Activated CD4-positive, alpha-beta memory T cell treated with anti-CD3 and anti-CD28 coated beads, Interleukin-2, amount 10 ng/mL, durations not matched to agents 7 days and 5 days (primary cell): ENCODE measurements at places on chromosomes 4 and X. TPM values are rescaled to one million over a fixed set of nuclear protein-coding genes. Genes with fewer than 3 reads are reported as not detected.

SLITRK4 gene
- total RNA-seq = not detected

NPY2R gene
- total RNA-seq = not detected

PAQR3 gene
- total RNA-seq = 12.7 TPM

FDCSP gene
- total RNA-seq = not detected

ADH1A gene
- not detected for total RNA-seq

STBD1 gene
- 5.5 TPM for total RNA-seq

PABPC5 gene
- not detected for total RNA-seq

BEND2 gene
- not detected for total RNA-seq

CXCL6 gene
- not detected for total RNA-seq

MAGEA11 gene
- total RNA-seq = not detected

FGF5 gene
- not detected for total RNA-seq

MID1 gene
- not detected for total RNA-seq

ADGRG2 gene
- total RNA-seq = not detected

NLGN3 gene
- total RNA-seq = 1.2 TPM

SLC9B1 gene
- total RNA-seq = 1.9 TPM

NAA15 gene
- 45.7 TPM for total RNA-seq

EMCN gene
- not detected for total RNA-seq

MSANTD1 gene
- 0.65 TPM for total RNA-seq

ZNF630 gene
- total RNA-seq = 1.2 TPM

CXCL13 gene
- total RNA-seq = not detected

TEX13B gene
- total RNA-seq = not detected

RBMXL3 gene
- total RNA-seq = not detected

PRKX gene
- total RNA-seq = 145 TPM

NLRP2B gene
- not detected for total RNA-seq

GPC4 gene
- not detected for total RNA-seq

PF4V1 gene
- not detected for total RNA-seq

ANXA5 gene
- total RNA-seq = 235 TPM

CT55 gene
- not detected for total RNA-seq

NAP1L2 gene
- 2.8 TPM for total RNA-seq

AREG gene
- 0.90 TPM for total RNA-seq

ERAS gene
- not detected for total RNA-seq

FOXP3 gene
- 19.1 TPM for total RNA-seq

GABRG1 gene
- not detected for total RNA-seq

GPR78 gene
- total RNA-seq = 0.13 TPM

ZCCHC18 gene
- 2.8 TPM for total RNA-seq
